Naive thymus-derived CD4-positive, alpha-beta T cell (primary cell): ENCODE measurements at places on chromosomes 13 and 19.

- no peak for DNase-seq
Observed at GRCh38 chr13:37138169-37138568, 32.7 kb upstream of the CSNK1A1L start.

- no peak for DNase-seq
Observed at GRCh38 chr13:104937881-104938280, 1597.6 kb downstream of the EFNB2 start.

DNA sequence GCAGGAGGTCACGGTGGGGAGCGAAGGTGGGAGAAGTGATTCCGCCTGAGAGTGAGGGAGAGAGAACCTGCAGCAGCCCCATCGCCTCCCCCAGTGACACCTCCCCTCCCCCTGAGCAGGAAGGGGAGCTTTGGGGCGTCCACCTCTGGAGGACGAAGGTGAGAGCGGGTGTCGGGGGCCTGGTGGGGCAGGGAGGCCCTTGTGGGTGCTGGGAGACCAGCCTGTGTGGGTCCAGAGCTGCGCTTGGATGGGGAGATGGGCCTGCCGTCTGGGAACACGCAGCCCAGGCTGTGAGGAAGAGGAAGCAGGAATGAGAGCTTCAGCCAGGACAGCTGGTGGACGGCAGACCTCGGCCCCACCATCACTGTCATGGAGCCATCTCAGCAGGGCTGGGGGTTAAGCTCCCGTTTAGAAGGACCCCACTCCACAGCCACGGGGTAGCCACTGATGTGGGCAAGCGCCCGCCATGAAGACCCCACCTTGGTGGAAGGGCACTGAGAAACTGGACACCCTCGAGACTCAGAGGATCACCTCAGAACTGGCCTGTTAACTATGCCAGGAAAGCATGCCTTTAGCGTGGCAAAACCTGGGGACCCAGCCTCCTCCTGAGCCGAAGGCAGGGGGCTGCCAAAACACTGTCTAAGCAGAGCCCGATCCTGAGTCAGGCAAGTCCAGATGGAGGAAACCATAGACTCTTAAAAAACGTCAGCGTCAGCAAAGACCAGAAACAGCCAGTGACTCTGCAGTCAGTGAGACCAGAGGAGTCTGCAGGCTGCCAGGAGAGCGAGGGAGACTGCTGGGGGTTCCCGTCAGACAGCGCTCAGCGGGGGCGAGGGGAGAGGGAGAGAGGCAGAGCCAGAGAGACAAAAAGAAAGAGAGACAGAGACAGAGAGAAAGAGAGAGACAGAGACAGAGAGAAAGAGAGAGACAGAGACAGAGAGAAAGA lies 6.4 kb upstream of the PROZ start:
- no peak for DNase-seq

GRCh38 chr19:29576761-29577648 lies 29.1 kb upstream of the POP4 start:
- no peak for DNase-seq
